ENCODE measurements at places on chromosomes 3 and 15. TPM values are rescaled to one million over a fixed set of nuclear protein-coding genes. Genes with fewer than 3 reads are reported as not detected.

DNA sequence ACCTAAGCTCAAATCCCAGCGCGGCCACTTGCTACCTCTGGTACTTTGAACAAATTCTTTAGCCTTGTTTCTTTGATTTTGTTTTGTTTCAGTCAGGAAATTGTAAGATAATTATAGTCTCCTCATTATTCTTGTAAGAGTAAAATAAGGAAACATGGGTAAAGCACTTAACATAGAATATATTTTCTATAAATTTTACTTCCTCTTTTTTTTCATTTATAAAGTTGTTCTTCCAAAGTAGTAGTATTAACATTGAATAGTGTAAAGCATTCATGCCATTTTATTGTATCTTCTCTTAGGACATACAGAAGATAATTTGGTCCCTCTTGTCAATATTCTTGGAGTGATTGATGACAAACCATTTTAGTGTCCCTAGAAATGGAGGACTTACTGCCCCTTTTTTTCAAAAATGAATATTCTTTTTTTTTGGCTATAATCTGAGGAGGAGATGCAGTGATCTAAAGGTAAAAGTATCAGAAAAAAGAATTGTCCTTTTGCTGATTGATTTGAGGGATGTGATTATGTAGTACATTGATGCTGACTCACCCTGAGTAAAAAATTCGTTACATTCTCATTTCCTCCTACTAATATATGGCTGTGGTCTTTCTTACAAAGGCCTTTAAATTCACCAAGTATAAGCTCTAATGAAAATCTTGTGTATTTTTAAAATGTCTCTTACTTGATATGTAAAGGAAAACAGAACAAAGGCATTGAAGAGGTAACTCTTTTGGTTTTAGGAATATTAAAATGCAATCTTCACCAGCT, 51.0 kb downstream of the ALCAM start:
- no peak for DNase-seq

DNA sequence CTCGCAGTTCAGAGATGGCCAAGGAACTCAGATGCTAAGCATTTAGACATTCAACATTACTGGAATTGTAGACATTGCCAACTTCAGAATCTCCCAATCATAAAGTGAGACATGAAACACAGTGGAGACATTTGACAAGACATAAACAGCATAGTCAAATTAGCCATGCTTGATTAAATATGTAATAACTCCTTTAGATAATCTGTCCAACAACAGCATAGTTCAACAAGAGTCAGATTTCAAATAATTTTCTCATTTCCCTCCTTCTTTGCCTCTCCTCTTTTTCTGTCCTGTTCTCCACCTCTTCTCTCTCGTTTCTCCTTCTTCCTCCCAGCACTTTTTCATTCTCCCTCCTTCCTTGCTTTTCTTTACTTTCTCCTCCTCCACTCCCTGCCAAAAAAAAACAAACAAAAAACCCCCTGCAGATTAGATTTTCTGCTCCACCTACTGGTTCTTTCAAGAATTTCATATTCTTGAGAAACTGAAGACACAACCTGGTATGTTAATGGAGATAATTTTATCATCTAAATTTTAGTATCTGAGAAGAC, 20.2 kb downstream of the CPOX start:
- DNase-seq, result no peak

- no peak for DNase-seq
Observed at GRCh38 chr15:60695713-60696522, 217.0 kb upstream of the ICE2 start.

DNA sequence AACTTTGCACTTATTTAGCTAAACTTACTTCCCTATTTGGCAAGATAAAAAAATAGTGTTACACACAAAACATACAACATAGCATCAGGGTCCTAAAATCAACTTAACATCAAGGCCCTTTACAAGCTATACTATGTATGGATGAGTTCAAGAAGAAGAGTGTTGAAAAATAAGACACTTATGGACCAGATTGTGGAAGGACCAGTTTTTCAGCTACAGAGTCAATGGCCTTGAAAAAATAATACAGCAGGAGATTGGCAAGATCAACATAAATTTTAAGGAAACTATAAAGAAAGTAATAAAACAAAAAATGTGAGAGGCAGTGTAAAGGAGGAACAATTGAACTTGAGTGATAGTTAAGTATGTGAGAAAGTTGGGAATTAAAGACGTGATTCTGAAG, 66.3 kb upstream of the BBX start:
- no peak for DNase-seq

The PARP6 gene
- total RNA-seq, result 34.6 TPM

Data from cardiac septum (tissue), 1 donor.